Effector memory CD4-positive, alpha-beta T cell (primary cell): ENCODE measurements at places on chromosomes 7 and 10.

GRCh38 chr10:84230359-84230758, 5.0 kb upstream of the LRIT2 start:
- no peak for DNase-seq

- no peak for DNase-seq
These were observed 6.6 kb downstream of the EMX2 start for GRCh38 chr10:117549100-117549585.

DNA sequence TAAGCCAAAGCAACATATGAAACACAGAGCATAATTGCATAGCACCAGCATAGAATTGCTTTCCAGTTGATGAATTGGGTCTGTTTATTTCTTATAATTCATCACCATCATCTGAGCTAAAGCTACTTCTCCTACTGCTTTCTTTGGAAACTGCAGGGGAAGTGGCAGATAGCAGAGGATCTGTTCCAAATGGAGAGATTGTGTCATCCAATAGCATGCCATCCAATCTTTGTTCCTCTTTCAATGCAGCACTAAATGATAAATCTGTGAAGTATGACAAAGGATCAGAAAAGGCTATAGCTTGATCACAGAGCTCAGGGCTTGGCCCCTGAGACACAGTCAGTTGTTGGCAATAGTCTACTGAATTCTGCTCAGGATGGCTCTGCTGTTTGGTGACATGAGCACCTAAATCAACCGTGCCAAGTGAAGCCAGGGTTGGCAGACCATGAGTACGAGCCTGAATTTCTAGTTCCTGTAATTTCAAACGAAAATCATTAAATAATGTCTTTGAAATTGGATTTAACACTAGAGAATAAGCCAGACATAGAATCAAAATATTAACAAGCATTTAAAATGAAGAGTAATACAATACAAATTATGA, 90.0 kb downstream of the TFEC start:
- no peak for DNase-seq

DNA sequence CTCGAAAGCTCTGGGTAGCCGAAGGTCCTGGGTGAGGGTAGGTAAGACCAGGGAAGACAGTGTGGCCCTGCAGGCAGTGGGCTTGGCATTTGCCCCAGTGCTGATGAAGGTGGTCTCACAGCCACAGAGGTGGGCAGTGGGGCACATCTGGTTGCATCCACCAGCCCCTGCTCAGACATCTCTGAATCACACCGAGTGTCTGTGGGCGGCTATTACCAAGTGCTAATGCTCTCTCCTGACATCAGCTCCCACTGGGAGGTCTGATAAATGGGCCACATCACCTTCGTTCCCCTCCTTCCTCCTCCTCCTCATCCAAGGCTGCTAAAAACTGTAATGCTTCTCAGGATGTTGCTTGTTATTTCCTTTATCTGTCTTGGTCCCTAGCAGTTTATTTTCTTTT, 330.9 kb upstream of the COBL start:
- DNase-seq = no peak

GRCh38 chr7:14252458-14252857, 263.0 kb upstream of the ETV1 start:
- DNase-seq = no peak
